ENCODE measurements at places on chromosomes 1 and 21.

DNA sequence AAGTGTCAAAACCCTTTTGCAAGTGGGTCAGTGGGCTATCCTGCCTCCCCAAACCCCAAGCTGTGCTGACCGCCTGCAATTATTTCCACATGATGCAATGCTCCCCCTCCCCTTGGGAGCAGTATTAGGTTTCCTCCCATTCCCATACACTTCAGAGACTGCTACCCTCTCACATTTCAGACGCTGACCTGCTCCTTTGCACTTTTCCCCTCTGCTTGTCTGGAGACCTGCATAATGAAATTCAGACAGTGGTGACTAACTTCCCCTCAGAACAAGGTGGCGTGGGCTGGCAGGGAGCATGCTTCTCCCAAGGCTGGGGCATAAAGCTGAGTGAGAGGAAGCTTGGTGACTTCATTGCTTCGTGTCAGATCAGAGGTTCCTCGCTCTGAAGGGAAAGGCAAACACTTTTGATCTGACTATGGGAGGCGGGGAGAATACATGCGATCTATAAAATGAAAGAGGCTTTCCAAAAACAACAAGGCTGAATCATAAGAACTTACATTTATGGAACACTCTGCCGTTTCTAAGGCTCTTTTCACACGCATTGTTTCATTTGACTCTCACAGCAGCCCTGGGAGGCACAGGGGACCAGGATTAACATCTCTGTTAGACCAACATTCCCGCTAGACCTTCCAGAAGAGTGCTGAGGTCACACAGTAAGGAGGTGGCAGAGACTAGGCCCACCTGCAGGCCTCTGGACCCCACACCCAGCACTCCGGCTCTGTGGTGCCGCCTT, 27.5 kb upstream of the ROR1 start:
- DNase-seq, result no peak

- DNase-seq, result no peak
These were observed 42.0 kb downstream of the SDC3 start for GRCh38 chr1:30866594-30866993.

DNA sequence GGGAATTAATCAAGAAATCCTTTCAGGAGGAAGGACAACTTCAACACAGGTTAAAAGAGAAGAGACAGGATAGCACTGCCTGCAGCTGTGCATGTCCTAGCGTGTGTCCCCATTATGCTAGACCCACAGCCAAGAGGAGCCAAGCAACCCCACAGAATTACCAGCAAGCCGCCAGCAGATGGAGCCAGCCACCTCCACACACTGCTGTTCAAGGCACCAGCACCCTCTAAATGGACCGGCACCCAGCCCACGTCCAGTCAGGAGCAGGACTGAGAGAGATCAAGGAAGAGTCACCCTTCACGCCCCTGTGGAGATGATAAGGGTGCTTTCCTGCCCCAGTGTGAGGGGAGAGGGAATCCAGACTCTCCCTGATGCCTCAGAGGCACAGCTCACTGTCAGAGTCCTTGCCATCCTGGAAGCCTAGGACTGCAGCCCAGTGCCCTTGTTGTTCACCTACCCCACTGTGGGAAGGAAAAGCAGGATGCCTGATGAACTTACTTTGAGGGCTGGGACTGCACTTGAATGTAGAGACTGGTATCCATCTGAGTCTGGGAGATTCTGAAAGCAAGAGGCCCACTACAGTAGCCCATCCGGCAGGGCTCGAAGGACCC, 37.1 kb upstream of the CTTNBP2NL start:
- DNase-seq, result peak; percentile 9

- DNase-seq, result no peak
These were observed 31.0 kb downstream of the KAZN start for GRCh38 chr1:14629363-14630014.

- DNase-seq, result no peak
These were observed 2.7 kb downstream of the PRMT2 start for GRCh38 chr21:46637952-46638746.

DNA sequence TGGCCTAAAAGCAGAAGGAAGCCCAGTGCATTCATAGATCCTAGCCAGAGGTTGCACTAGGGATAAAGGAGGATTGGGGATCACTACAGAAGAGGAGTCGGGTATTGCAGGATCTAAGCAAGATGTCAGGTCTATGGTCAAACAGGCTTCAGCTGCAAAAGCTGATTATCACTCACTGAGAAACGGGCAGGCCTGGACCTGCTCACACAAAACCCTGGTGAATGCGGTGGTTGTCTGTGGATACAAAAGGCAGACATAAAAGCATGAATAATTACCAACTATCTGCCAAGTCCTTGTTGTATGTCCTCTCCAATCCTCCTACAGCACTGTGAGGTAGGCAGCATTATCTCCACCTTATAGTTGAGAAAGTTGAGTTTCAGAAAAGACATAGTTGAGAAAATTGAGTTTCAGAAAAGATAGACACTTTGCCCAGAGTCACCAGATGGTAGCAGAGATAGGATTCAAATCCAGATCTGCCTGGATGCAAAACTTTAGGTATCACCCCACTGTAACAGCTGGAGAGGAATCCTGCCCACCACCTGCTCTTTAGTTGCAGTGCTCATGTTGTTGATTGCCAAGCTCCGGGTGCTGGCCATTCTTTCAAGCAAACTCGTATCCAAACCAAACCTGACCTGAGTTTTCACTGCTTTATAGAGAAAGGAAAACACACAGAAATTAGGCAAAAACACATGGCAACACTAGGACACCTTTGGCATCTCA, 49.6 kb upstream of the HOOK1 start:
- no peak for DNase-seq

DNA sequence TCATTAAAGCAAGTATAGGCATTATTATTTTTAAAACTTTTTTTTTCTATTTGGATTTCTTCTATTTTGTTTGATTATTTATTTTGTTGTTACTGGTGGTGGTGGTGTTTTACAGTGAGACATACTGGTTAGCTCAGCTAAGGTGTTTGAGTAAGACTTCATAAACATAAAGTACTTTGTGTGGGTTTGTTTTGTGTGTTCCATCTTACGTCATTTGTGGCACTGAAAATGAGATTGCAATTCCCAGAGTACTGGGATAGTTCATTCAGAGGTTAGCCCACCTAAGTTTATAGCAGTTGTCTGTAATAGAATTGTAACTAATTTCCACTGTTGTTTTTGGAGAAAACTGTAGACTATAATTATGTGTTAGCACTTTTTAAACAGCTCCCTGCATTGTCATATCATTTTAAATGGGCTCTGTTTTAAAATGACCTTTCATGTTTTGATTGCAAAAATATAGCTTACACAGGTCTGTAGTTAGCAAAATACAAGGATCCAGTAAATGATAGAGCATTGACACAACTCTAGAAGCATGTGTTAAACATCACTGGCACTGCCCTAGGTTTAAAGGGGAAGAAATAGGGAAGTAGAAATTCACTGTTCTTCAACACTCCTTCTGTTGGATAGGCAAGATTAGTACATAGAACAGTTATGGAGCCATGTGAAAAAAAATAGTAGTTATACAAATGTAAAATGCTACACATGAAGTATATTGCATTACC, 171.7 kb downstream of the NFIA start:
- DNase-seq, result no peak

All from NK-92 treated with Interleukin-12 subunit alpha and Interleukin-12 subunit beta, amount 100 ng/mL, for 24 hours (cell line).